Right ventricle myocardium superior (tissue), 1 donor: ENCODE measurements at places on chromosomes 11 and 22. TPM values are rescaled to one million over a fixed set of nuclear protein-coding genes. Genes with fewer than 3 reads are reported as not detected.

Gene CALCA
- not detected for total RNA-seq

Gene ART1
- total RNA-seq, result 2.3 TPM

GRCh38 chr11:69307871-69308431, 14.0 kb downstream of the MYEOV start:
- no peak for DNase-seq

DNA sequence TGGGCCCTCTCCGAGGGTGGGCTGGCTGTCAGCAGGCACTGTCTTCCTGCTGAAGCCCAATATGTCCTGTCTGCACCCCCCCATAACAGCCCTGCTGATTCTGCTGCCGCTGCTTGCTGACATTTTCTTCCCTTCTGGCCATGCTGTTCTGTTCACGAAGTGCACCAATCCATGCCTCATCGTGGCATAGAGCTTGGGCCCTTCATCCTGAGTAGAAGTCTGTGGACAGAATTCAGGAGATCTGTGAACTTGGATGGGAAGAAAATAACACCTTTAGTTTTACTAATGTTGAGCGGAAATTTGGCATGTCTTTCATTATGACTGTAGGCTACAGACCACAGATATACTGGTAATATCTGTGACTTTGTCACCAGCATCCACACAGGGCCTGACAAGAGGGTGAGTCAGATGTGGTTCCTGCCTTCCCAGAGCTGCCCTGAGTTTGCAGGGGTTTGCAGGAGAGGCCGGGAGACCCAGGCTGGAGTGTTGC, 14.1 kb upstream of the KIAA0930 start:
- no peak for DNase-seq

DNA sequence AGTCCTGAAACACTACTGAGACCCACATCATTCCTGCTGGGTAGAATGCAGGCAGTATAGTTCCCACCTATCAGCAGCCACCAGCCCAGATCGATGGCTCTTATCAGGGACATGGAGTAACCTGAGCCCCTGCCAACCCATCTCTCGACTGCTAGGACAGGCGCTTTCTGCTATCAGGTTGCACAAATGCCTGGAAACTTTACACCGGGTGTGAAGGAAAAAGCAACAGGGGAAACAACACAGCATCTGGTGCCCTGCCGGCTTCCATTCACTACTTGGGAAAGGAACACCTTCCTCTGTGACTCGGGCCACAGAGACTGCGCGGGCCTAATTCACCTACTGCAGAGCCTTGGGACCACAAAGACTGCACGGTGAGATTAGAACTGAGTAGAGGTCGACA, 18.5 kb downstream of the RBFOX2 start:
- no peak for DNase-seq

- no peak for DNase-seq
Measured at GRCh38 chr11:94933223-94934130, 39.9 kb downstream of the CWC15 start.

DNA sequence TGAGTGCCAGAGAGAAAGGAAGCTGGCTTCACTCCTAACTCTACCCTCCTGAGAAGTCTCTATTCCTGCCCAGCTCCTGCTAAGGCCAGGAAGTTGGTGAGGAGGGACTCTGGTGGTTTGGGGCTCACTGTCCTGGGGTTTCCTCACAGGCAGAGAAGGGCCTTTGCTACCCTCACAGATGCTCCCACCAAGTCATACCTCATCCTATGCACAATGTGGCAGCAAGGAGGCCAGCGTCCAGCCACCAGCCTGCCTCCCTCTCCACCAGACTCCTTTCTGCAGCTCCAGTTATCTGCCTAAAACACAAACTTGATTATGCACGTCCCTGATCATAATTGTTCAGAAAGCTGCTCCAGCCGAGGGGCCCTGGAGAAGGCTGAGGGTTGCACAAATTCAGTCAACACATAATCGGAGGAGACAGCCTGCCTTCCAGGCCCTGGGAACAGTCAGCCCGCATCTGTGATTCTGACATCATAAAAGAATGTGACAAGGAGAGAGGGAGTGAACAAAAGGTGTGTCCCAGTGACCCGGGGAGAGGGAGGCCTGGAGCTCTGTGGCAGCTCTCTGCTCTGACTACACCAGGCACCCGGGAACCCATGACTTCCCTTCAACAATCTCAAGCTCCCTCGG, 28.8 kb downstream of the DKK3 start:
- peak; percentile 65 for DNase-seq

- DNase-seq, result no peak
Measured at GRCh38 chr22:47552541-47553205, 790.2 kb downstream of the TBC1D22A start.

Gene NLRP6
- total RNA-seq, result 0.11 TPM

Gene RAB39A
- 0.51 TPM for total RNA-seq

DNA sequence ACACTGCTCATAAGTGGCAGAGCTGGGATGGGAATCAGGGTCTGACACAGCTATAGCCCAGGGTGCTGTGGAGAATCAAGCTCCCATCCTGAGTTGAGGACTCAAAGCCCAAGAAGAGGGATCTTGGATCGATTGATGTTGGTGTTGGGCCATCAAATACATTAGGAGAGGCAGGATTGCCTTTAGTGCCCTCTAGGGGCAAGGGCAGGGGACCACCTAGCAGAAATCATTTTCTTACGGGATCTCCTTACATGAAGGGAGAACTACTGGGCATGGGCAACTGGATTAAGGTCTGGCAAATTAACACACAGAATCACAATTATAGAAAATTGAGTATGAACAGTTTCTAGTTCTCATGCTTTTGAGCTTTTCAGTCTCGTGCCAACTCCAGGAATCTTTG, 24.9 kb upstream of the EMSY start:
- no peak for DNase-seq

Gene MRGPRE
- total RNA-seq, result 0.16 TPM

Gene ARRB1
- 24.6 TPM for total RNA-seq

DNA sequence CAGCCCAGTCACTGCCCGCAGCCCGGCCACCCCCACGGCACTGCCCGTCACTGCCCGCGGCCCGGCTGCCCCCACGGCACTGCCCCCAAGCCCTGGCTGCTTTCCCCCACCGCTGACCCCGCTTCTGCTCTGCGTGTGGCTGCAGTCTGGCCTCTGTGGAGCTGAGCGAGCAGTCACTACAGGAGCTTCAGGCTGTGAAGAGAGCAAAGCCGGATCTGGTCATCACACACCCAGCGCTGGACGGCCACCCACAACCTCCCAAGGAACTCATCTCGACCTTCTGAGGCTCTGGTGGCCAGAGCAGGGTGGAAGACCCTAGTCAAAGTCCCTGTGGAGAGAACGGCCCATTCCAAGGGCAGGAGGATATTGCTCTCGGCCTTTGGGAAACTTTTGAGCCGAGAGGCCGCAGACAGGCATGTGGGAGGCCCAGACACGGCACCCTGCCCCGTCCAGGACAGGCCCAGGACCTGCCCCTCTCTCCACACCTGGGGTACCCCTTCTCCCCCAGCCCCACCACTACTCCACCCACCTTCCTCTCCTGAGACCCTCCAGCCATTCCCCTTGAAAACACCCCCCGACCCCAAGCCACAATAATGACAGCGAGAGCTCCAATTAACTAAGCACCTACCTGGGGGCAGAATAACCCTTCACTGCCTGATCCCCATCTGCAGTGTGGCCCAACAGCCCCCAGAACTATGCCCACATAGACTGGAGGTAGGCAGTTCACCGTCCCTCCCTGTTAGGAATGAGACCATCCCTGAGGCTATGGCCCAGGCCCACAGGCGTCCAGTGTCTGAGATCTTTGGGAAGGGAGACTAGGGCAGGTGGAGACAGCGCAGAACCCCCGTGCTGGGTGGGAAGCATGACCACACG, 3.7 kb upstream of the PGGHG start:
- peak; percentile 19 for DNase-seq

GRCh38 chr11:119890466-119890865, 161.5 kb upstream of the NECTIN1 start:
- no peak for DNase-seq

GRCh38 chr11:31814176-31814868, 3.2 kb upstream of the PAX6 start:
- no peak for DNase-seq

GRCh38 chr11:8871171-8871775, 39.7 kb upstream of the AKIP1 start:
- peak; percentile 76 for DNase-seq

DNA sequence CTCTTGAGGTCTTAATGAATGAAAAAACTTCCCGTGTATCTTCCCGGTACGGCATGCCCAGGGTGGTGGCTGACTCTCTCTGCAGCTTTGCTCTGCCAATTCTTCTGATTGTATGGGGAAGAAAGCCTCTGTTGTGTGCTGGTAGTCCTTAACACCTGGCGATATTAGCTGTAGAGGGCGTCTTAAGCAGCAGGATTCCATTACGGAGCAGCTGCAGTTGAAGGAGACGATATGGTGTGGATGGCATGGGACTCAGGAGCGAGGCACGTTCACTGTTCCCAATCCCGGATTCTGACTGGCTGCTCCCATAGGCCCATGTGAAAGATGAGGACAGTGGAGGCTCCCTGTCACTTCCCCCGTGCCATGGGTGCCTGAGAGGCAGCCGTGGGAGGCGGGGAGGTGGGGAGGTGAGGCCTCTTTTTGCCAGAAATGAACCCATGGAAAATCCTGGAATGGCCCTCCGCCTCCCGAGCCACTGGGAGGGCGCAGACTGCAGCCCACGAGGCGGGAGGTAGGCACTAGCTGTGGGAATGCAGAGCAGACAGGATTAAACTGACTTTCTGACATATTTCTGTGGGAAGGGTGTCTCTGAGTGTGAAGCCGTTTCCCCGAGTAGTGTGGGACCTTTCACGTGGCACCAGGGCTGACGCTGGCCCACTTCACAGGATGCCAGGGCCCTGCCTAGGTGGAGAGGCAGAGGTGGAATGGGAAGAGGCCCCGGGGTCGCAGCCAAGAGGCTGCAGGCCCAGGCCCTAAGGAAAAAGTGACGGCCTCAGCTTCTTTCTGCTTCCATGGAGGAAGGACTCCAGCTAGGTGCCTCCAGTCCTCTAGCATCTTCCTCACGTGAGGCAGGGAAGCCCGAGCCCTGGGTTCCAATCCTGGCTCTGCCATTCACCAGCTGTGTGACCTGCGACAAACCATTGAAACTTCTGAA, 121.4 kb upstream of the CD82 start:
- no peak for DNase-seq

DNA sequence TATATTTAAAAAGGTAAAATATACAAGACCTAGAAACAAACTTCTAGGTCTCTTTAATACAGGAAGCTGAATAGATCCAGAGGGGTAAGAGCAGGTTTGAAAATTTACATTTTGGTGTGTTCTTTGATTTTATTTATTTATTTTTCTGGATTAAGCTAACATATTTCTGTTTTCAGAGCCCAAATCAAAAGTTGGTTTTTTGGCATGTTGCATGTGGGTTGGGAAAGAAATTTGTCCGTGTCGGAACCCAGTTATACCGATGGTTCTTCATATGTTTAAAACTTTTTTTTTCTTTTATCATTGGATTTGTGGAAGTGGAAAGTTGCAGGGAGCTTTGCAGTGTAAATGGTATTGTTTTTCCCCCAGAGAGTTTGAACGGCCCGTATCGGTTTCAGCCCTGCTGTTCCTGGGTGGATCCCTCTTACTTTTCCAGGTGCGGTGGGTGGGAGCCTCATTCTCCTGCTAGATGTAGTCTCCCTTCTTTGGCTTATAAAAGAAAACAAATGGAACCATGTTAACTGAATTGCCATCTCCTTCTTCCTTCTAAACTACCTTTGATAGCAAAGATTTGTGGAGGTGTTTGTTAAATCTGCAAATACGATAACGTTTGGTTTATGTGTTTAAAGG, 746 bp downstream of the CTNND1 start:
- DNase-seq, result no peak

DNA sequence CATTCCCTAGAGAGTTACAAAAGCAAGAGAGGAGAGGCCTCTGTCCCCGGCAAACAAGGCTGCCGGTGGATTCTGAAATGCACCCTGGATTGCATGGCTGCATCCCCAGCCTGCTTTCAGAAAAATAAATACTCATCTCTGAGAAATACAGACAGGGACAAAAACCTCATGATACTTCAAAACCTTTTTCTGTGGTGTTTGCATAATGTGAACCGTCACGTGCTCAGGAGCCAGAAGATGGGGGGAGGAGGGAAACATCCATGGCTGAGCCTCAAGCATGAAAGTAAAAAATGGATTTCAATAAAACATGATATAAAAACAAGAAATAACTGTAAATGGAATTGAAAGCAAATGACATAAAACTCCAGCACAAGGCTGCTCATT, 198.5 kb upstream of the NCAM1 start:
- DNase-seq, result no peak

DNA sequence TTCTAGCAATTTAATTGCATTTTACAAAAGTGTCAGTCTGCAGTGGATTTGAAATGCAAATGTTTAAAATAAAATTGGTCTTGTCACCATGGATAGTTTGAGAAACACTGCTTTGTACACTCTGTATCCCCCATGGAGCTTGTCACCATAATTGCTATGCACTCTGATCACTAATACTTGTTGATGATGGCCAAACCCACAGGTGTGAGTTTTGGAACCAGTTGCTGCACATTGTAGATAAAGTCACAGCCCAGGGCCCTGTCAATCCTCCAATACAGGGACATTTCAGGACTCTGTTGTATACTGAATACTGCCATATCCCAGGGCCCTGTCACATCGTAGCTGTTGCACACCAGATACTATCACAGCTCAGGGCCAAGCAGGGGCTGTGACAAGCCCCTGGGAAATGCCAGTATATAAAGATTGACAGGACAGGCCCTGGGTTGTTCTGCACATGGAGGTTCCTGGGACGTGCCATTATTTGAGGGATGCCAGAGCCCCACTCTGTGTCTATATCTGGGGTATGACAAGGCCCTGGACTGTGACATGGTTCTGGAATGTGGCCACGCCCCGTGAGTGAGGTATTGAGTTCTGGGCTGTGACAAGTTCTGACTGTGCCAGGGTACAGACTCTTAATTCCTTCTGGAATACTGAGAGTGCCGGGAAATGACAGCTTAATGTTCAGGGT, 27.9 kb upstream of the SMPD1 start:
- DNase-seq, result peak; percentile 85

GRCh38 chr11:94090401-94090800, 38.2 kb upstream of the PANX1 start:
- no peak for DNase-seq

Gene CYTH4
- total RNA-seq, result 7.0 TPM

DNA sequence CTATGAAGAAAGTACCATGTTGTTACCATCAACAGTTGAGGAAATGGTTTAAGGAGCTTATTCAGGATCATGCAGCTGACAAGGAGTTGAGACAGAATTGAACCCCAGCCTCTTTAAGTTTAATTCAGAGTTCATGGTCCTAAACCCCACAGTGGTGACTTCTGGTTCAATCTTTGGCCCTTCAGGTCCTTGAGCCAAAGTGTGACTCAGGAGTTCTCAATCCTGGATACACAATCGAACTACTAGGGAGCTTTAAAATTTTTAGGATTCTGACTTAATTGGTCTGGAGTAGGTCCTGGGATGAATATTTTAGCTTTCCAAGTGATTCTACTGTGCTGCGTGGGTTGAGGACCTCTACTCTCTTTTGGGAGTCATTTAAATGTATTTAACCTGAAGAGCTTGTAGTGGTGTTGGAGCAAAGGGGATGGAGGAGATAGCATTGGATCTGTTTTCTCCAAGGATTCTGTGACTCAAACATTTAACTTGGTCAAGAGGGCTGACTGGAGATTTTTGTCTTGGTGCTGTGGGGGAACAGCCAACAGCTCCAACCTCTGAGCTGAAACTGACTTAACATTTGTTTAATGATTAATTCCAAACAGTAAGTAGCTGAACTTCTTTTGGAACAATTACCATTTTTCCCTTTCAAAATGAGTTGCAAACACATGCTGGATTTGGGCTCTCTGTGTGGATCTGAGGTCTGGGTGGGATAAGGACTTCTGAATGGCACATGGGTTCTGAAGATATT, 80.1 kb downstream of the INSC start:
- DNase-seq, result no peak
